AG04450 (cell line): ENCODE measurements at places on chromosomes 6 and 20.

DNA sequence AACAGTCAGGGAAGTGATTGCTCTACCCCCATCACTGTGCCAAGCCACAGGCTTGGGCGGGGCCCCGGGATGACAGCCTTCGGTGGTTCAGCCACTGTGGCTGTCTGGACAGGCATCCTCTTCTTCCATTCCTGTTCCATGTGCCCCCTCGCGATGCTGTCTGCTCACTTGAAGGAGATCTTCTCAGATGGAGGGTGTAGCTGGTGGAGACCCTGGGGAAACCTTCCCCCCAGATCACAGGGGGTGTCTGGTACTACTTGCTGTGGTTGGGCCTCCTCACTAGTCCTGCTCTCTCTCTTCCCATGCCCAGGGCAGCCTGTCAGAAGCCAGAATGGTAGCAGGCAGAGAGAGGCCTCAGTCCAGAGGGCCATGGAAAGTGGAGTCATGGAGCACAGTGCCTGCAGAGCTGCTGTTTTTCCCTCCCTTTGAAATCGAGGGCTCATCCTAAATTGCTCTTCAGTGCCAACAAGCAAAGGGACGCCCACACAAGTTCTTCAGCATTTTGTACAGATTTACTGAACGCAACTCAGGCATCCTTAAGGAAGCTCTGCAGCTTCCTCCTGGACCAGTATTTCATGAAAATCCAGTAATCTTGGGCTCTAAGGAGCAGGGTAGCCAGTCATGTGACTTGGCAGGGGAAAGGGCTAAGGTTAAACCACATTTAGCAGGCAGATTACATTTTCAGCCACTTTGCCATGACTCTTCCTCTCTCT is 326.6 kb downstream of the ZFAND3 start:
- no peak for DNase-seq

DNA sequence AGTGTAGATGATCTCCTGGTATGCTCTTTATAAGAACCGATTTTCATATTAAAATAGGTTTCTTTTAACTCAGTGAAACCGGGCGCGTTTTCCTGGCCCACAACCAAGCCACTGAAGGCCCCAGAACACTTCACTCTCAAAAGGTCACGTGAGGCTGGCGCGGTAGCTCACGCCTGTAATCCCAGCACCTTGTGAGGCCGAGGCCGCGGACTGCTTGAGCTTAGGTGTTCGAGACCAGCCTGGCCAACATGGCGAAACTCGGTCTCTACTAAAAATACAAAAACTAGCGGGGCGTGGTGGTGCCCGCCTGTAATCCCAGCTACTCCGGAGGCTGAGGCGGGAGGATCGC is 402 bp upstream of the TAF8 start:
- no peak for DNase-seq

GRCh38 chr6:50591135-50591534 is 122.2 kb upstream of the TFAP2D start:
- DNase-seq, result no peak

- DNase-seq, result no peak
Observed at GRCh38 chr6:54463354-54464024, 155.2 kb downstream of the TINAG start.

- no peak for DNase-seq
Observed at GRCh38 chr6:157079771-157080170, 243.5 kb downstream of the TMEM242 start.

GRCh38 chr6:42468273-42468672 is 16.5 kb upstream of the TRERF1 start:
- no peak for DNase-seq

GRCh38 chr20:21583486-21584168 is 69.8 kb upstream of the NKX2-2 start:
- DNase-seq, result no peak

- no peak for DNase-seq
Observed at GRCh38 chr6:56244528-56245253, 2.7 kb downstream of the COL21A1 start.

- no peak for DNase-seq
Observed at GRCh38 chr6:35544769-35545361, 32.2 kb upstream of the TULP1 start.

- no peak for DNase-seq
Observed at GRCh38 chr20:57482148-57482547, 42.8 kb downstream of the CTCFL start.

GRCh38 chr20:1327241-1327653 is 1.7 kb downstream of the SDCBP2 start:
- no peak for DNase-seq

DNA sequence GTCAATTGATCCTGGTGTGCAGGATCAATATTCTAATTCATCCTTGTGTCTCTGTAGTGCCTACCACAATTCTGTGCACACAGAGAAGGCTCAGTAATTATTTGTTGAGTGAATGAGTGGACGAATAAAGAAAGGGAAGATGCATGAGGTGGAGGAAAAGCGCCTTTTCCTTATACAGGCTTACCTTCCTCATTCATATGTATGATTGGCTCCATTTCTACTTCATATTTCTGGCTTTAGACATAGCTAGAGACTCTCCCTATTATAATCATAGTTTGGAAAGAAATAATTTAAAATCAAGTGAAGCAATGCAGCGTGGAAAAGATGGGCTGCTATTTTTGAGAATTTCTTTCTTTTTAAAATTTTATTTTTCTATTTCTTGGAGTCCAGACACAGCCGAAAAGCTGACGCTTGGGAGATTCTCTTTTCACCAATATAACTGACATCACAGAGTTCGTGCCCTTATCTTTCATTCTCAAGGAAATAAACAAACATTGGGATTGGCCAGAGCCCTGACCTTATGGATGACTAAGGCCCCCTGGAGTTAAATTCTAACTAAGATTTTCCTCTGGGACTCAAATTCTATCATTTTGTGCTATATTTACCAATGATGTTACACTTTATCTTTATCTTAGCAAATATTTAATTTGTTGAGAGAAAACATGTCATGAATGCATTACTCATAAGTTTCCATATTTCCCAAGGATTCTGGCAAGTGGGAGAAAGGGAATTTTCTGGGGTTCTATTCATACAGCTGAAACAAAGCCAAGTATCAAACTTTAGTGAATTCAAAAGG is 48.1 kb downstream of the PRL start:
- no peak for DNase-seq

GRCh38 chr6:78559056-78559455 is 308.3 kb upstream of the IRAK1BP1 start:
- no peak for DNase-seq

GRCh38 chr6:912871-913835 is 220.2 kb upstream of the EXOC2 start:
- peak; percentile 8 for DNase-seq

DNA sequence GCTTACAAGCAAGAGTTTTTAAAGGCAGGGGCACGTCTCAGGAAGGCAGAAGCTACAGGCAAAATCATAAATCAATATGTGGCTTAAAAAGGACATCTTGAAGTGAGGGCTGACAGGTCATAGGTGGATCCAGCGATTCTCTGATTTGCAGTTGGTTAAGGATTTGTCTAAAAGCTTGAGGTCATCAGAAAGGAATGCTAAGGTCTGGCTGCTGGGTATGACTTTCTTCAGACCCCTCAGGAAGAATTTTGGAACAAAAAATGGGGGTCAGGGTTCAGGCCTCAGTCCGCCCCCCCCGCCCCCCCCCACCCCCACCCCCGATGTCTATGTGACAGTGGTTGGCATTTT is 261.9 kb downstream of the CDH4 start:
- no peak for DNase-seq

DNA sequence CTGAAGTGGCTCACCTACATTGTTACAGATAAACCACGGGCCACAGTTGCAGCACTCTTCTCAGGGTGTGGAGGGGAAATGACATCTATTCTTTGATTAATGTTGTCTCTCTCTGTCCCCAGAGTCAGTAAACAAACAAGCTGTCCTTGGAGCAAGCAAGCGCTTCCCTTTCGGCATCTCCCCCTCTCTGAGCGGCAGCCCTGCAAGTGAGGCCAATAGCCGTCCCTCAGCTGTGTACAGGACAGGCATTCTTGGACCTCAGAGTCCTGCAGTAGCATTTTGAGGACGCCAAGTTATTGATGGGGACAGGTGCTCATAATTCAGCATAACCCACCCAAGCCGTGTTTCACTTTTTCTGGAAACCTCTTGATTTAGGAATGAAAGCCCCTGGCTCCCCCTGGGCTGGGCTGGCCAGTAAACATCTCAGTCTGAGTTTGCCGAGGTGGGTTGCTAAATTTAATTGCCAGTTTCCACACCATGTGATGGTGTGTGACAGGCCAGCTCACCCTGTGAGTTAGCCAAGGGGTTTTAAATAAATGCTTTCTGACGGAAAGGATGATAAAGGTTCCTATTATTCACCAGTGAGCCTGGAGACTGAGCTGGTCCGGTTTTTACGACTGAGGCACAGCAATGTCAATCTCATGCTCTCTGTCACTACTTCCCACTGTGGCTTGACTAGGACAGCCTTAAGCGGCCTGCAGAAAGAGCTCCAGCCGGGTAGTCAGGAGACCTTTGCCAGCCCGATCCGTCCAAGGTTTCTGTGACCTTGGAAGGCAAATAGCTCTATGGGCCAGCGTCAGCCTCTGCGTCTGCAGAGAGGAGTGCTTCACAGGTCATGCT is 214.8 kb upstream of the RREB1 start:
- DNase-seq, result no peak

GRCh38 chr6:55917751-55918415 is 42.5 kb upstream of the BMP5 start:
- no peak for DNase-seq

- DNase-seq, result no peak
Observed at GRCh38 chr6:24251339-24251738, 106.5 kb downstream of the DCDC2 start.

GRCh38 chr20:18845017-18845416 is 31.4 kb downstream of the SCP2D1 start:
- no peak for DNase-seq

DNA sequence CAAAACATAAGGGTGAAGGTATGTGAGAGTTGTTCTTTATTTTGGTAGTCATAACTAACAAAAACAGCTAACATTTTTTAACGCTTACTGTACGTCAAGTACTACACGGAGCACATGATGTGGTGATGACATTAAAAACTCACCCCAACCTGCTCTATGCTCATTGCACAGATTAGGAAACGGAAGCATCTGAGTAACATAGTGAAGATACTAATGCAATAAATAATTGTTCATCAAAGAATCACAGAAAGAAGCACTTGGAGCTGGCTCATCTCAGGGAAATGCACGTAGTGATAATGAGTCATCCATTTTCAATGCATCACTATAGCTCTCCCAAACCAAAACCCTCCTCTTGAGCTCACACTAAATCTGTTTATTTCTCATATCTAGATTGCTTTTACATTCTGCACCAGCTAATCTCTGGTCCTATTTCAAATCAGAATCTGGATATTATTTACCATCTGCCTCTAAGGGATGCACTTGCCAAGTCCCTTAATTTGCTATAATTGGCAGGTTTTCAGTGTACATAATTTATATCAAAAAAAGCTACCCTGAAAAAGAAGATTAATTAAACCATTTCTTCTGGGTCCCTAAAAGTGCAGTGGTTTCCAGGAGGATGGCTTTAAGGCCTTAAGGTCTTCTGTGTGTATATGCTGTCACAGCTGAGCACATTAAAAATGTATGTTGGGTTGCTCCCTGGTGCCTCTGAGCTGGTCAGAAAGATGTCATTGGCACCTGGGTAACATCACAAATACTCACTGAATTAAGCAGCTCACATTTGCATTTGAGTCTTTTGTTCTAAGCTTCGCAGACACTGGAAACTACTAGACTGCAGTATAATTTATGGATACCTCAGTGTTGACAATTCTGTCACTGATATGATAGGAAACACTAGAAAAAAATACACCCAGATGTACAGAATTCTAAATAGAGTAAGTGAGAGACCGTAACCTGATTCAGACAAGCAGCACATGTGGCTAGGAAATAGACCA is 677.4 kb upstream of the CITED2 start:
- DNase-seq, result peak; percentile 88

GRCh38 chr6:85395746-85396145 is 54.1 kb upstream of the NT5E start:
- no peak for DNase-seq

DNA sequence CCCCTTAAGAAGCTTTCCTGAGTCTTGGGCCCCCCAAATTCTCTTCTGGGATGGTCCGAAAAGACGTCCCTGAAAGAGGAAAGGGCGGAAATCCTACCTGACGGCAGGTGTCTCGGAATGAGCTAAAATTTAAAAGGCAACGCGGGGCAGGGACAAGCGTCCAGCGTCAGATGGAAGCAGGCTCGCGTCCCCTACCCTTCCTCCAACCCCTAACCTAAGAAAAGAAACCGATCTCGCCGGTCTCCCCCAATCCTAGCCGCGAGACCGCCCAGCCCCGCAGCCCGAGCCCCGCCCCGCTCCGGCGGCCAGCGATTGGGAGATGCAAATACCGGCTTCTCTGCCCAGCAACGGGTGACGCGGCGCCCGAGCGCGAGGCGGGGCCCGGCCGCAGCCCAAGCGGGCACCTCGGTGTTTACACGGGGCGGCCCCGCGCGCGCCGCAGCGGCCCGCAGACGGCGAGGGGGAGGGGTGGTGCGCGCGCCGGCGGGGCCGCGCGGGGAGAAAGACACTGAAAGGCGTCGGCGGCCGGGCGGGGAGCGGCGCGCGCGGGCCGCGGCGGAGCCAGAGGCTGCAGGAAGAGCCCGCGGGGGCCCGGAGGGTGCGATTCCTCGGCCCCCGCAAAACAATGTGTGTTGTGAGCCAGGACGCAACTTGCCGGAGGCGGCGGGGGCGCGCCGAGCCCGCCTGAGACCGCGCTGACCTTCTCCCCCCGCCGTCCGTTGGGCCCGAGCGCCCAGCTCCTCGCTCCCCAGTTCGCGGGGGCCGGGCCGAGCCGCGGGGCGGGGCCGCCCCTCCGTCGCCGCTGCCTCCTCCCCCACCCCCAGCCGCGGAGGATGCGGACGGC is at the start of gene SOX12:
SOX12 (plus strand) TSS at position 508 of the 844 bp plus-strand sequence. CDS start 373 bp downstream, outside the sequence.
- no peak for DNase-seq

DNA sequence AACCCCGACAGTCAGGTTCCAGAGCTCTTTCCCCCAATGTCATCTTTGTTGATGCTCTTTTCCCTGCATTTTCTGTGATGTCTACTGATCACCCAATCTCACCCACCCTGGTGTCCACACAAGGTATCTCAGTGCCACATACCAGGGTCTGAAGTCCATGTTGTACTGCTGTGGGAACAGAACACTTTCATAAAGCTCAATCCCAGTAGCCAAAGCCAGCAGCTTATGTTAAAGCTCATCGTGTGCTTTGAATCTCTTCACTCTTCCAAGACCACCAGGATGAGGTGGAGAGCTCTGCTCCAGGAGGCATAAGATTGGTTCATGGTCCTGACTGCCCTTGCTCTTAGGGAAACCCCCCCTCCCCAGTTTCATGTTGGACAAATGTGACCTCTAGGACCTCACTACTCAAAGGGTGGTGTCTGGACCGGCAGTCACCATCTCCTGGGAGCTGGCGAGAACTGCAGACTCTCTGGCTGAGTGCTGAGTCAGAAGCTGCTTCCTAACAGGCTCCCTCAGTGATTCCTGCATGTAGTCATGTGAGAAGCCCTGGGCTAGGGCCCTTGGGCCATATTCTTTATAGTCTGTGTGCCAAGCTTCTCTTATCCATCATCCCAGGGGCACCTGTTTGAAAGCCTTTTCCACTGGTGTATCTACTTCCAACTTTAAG is 13.4 kb upstream of the CPNE5 start:
- no peak for DNase-seq

GRCh38 chr6:113629975-113630737 is 227.0 kb upstream of the MARCKS start:
- no peak for DNase-seq

GRCh38 chr6:160188773-160189172 is 67.2 kb downstream of the SLC22A1 start:
- no peak for DNase-seq
